ENCODE measurements at places on chromosomes 7 and 10.

DNA sequence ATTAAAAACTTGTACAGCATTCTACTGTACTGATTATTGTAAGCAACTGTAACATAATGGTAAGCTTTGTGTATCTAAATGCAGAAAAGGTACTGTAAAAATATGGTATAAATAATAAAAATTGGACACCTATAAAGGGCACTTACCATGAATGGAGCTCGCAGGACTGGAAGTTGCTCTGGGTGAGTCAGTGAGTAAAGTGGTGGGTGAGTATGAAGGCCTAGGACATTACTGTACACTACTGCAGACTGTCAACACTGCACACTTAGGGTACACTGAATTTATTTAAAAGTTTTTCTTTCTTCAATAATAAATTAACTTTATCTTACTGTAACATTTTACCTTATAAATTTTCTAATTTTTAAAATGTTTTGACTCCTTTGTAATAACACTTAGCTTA is 118.6 kb upstream of the ASAH2 start:
- no peak for DNase-seq

DNA sequence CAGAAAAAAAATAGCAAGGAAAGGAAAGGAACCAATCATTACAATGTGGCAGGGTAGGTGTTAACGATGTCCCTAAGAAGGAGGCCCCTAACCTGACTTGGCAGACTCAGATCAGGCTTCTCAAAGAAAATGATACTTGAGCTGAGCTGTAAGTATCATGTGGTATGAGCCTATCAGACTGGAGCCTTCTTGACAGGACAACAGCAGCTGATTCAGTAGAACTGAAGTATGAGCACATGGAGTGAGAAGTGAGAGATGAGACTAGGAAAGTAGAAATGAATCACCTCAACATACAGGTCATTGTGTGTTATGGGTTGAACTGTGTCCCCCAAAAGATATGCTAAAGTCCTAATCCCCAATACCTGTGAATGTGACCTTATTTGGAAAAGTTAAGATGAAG is 66.3 kb downstream of the MTERF1 start:
- no peak for DNase-seq

DNA sequence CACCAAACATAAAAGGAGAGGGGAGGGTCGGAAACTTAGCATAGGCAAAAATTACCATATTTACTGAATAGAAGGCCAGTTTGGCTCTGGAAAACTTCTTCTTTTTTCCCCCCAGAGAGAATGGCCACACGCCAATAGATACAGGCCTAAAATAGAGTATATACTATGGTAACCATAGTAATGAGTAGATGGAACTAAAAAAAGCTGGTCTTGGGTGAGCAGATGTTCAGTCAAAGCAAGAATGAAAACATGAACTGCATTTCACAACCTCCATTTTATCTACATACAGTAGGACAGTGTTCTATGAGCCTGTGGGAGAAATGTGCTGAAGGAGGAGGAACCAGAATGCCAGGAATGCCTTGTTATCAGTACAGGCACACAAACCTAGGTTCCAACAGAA is 141.7 kb upstream of the SEMA3A start:
- no peak for DNase-seq

DNA sequence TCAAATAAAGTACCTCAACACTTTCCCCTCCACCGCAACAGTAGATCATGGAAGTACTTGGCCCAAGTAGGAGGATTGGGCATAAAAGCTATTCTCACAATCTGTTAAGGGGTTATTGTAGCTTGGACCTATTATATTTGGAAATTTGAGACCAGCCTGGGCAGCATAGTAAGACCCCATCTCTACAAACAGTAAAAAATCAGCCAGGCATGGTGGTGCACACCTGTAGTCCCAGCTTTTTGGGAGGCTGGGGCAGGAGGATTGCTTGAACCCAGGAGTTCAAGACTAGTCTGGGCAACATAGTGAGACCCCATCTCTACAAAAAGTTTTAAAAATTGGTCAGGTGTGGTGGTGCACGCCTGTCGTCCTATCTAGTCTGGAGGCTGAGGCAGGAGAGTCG is 13.2 kb downstream of the PRKRIP1 start:
- DNase-seq = no peak

GRCh38 chr7:14973712-14974428 is 71.3 kb upstream of the DGKB start:
- no peak for DNase-seq

DNA sequence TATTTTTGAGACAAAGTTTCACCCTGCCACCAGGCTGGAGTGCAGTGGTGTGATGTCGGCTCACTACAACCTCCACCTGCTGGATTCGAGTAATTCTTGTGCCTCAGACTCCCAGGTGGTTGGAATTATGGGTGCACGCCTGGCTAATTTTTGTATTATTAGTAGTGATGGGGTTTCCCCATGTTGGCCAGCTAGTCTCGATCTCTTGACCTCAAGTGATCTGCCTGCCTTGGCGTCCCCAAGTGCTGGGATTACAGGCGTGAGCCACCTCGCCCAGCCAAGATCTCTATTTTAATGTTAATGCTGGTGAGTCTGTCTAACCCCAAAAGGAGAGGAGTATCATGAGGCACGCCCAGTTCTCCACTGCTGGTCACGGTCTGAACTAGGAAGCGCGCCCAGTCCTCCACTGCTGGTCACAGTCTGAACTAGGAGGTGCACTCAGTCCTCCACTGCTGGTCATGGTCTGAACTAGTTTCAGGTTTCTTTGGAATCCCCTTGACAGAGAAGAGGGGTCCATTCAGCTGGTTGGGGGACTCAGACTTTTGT is 5.6 kb upstream of the LRRC27 start:
- DNase-seq = no peak

DNA sequence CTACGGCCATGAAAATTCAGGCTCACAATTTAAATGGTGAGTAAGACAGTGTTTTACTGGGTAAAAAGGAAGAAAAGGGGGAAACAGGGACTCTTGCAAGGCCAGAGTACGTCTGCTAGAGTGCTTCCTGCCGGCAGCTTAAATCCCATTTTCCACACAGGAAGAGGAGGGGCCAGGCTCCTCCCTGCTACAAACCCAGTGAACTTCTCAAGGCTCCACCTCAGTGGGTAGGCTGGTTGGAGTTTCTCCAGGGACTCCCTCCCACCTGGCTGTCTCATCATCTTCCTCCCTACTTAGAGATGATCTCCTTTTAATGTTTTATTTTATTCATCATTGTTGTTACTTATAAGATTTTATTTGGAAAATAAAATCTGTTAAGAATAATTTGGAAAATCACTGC is 62.6 kb upstream of the SEMA3C start:
- no peak for DNase-seq

GRCh38 chr10:107899075-107899474 is 734.6 kb upstream of the SORCS1 start:
- DNase-seq = no peak

DNA sequence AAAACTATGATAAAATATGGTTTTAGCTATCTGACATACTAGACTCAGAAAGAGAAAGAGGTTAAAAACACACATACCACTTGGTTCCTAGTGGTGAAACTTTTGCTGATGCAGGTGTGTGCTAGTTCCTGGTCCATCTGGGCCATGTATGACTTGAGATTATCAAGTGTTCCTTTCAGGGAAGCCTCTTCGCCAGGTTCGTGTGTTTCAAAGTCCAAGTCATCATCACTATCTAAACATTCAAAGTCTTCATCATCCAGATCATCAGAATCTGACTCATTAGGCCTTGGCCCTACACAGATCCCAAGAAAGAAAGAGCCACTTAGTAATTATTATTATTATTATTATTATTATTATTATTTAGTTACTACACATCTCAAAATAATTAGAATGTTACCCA is 26.4 kb downstream of the NUDT13 start:
- DNase-seq = no peak

GRCh38 chr7:130365511-130366441 is 14.5 kb upstream of the CPA1 start:
- DNase-seq = no peak

DNA sequence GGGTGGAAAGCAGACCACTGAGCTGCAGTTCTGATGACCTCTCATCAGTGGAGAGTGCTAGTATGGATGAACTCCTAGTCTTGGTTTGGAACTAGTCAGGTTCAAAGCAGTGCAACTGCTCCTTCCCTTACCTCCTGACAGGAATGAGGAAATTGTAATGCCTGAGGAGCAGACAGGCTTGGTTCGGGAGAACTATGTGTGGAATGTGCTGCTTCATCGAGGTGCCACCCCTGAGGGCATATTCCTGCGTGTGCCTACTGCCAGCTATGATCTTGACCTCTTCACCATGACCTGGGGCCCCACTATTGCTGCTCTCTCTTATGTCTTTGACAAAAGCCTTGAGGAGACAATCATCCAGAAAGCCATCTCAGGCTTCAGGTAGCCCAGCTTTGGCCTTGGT is 27.4 kb upstream of the NFKB2 start:
- no peak for DNase-seq

GRCh38 chr7:13560441-13560840 is 429.0 kb downstream of the ETV1 start:
- no peak for DNase-seq

DNA sequence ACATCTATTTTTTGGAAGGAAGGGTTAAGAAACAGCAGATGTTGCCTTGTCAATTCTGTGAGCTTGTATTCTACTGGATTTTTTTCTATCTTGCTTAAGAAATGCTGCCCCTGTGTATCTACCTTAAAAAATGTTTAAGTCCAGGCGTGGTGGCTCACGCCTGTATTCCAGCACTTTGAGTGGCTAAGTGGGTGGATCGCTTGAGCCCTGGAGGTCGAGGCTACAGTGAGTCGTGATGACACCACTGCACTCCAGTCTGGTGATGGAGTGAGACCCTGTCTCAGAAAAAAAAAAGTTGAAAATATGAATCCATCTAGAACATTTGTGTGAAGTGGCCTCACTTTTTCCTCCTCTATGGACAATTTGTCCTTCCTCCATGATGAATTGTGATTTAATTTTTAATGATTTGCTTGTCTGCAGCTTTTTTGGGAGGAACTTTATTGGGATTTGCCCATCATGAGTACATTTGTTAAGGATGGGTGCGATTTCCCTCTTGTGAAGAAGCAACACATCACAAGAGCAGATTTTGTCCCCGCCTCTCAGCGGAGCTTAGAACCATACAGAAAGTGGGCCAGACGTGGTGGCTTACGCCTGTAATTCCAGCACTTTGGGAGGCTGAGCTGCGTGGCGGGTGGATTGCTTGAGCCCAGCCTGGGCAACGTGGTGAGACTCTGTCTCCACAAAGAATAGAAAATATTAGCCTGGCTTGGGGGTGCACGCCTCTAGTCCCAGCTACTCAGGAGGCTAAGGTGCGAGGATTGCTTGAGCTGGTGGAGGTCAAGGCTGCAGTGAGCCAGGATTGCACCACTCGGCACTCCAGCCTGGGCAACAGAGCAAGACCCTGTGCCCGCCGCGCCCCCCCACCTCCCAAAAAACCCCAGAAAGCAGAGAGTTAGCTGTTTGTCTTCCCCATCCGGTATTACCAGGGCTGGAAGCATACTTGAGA is 57.7 kb downstream of the DNAJB6 start:
- DNase-seq = no peak

GRCh38 chr7:49692516-49692915 is 80.9 kb upstream of the VWC2 start:
- no peak for DNase-seq

Measured in esophagus squamous epithelium (tissue), 5 donors.